ENCODE measurements at places on chromosomes 4 and X. TPM values are rescaled to one million over a fixed set of nuclear protein-coding genes. Genes with fewer than 3 reads are reported as not detected.

TCEAL2 gene
- not detected for total RNA-seq

UGT2B17 gene
- not detected for total RNA-seq

HMX1 gene
- total RNA-seq = not detected

COPS4 gene
- 84.7 TPM for total RNA-seq

F8A3 gene
- 9.8 TPM for total RNA-seq

TCP11X2 gene
- total RNA-seq = not detected

IGSF1 gene
- not detected for total RNA-seq

EDA gene
- 0.08 TPM for total RNA-seq

RS1 gene
- not detected for total RNA-seq

XAGE1A gene
- not detected for total RNA-seq

CDKL5 gene
- total RNA-seq = 5.0 TPM
